Activated CD4-positive, alpha-beta memory T cell treated with anti-CD3 and anti-CD28 coated beads, Interleukin-2, amount 10 ng/mL, durations not matched to agents 7 days and 5 days (primary cell): ENCODE measurements at places on chromosomes 16 and 17.

DNA sequence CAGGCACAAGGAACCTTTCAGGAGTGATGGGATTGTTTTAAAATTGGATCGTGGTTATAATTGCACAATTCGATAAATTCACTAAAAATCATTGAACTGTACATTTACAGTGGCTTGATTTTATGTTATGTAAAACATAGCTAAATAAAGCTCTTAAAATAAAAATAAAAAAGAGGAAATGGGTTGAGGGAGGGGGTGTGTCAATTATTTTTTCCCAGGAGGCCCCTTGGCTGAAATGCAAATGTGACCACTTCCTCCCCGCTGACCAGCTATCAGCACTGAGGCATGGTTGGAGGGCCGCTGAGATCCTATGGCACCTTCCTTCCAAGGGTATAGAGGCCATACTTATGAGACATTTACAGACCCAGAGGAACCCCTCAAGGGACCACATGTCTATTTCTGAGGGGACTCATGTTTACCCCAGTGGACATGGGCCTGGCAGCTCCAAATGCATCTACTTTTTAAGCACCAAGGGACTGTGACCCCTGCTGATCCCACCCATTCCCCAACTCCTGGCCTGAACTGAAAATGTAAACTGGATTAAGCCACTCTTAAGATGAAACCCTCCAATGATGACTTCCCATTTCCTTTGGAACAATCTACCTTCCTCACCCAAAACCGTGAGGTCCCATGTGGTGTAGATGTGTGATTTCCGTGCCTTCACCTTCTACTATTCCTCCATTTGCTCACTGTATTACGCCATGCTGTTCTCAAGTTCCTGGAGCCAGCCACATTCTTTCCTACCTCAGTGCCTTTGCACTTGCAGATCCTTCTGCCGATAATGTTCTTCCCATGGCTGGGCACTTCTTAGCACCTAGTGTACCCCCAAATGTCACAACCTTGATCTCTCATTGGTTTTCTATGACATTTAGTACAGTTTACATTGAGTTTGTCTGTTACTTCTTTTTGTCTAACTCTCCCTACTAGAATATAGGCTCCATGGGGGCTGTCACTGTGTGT is 2.8 kb upstream of the IL21R start:
- no peak for DNase-seq

DNA sequence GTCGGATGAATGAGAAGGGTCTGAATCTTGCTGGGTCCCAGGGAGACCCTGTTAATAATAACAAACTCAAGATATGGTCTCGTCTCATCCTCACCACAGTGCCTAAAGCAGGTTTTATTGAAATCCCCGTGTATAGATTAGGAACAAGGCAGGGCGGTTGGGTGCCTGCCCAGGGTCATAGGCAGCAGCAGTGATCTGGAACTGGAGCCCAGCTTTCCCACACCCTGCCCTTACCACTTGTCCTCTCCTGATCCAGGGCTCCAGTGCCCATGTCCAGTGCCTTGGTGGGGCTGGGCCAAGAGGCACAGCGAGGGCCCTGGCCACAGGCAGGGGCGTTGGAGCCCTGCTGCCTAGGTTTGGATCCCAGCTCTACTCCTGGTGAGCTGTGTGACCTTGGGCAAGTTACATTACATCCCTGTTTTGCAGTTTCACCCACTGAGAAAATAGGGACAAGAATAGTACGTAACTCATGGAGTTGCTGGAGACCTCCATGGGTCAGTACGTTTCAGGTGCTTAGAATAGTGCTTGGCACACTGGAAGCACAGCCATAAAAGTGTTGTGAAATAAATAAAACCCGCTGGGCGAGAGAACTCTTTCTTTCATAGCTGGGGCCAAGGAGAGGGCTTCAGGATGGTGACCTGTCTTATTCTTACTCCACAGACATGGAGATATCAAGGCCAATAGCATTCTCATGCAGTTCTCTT is 13.9 kb downstream of the SOCS3 start:
- no peak for DNase-seq

DNA sequence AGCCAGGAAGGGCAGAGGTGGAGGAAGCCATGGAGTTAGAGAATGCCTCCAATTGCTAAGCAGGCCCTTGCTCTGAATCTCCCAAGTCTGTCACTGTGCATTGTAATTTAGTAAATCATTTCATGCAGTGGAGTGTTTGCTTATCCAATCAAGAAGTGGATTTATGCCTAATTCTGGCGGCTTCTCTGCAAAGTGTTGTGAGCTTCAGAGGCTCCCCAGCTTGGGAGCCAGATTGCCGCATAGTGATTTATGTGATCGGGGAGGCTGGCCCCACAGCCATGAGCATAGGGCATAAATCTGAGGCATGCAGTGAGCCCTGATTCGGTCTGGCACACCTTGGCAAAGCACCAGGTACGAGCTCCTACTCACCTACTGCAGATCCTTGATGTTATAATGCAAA is 520.8 kb downstream of the HS3ST4 start:
- DNase-seq = no peak

DNA sequence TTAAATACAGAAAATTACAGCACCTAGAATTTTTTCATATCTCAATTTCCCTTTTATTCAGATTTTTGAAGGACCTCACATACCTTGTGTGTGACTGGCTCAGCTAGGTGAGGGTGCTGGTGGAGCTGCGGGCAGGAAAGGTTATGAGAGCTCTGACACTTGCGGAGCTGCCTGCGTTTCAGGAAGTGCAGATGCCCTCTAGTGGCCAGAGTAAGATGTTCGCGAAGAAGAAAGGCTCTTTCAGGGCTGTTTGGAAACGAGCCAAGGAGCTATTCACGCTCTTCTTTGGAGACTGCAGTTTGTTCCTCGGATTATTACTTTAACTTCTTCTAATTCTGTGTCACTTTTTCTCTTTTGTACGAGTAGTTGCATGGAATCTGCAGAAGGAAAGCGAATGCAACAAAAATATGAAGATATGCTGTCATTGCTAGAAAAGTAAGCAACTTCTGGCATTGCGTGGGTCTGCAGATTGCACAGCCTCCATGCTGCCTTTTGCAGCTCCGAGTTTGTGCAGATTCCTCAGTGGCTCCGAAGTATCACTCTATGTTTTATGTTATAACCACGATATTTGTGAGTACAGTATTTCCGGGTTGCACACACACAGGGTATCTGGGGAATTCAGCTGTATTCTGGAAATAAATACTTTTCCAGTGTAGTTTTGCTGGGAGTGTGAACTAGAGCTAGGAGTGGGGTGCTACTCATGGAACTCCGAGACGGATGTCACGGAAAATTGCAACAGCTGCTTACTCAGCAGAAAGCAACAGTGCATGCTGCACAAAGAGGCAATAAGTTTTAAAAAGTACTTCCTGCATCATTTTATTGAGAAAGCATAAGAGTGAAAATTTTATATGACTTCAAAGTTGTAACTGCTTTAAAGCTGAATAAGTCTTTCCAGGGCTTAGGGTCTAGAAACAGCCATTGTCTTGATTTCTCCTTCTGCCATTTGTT is 46.3 kb downstream of the DNAH9 start:
- DNase-seq = peak; percentile 24

GRCh38 chr17:12118617-12119016 is 97.9 kb downstream of the MAP2K4 start:
- DNase-seq = no peak

DNA sequence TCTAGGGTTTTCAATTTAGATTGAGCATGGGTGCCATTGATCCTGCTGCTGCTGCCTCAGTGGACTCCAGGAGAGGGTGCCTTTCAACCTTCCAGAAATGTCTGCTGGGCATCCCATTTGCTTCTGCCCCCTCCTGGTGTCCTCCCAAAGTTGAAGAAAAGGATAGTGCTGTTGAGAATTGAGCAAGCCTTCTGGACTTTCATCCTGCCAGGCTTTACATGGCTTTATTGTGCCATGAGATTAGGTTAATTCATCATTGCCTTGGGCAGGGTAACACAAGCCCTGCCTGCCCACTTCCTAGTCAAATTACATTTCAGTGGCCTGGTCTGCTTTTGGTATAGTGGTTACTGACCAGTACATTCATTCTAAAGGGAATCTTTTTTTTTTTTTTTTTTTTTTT is 17.9 kb upstream of the TANGO6 start:
- DNase-seq = no peak

DNA sequence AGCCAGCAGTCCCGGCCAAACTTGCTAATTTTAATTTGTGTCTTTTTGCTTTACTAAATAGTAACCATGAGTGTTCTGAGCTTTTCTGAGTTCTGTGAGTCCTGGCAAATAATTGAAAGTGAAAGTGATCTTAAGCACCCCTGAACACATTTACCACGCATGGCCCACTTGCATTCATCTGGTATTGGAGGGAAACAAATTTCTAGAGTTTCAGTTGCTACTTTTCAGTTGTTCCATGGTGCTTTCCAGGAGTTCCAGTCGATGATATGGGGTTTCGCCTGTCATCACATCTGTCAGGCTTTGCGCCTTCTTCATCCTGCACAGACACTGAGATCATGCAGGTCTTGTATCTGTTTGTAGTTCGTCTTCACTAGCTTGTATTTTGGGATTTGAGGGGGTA is 44.1 kb downstream of the CRLF3 start:
- DNase-seq = no peak

DNA sequence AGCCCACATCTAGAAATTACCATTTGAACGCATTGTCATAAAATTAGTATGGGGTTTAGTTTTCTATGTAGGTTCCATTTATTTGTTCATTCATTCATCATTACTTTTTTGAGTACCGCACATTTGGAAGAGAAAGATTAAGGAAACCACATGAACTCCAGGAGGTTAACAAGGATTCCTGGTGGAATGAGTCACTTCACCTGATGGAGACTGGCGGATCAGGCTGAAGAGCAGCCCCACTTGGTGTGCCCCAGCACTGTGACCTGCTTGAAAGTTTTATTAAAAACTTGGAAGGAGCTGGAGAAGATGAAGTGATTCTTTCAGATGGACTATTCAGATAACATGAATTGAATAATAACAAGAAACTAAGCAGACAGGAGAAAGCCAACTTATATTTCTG is 293.6 kb upstream of the CDH11 start:
- no peak for DNase-seq

DNA sequence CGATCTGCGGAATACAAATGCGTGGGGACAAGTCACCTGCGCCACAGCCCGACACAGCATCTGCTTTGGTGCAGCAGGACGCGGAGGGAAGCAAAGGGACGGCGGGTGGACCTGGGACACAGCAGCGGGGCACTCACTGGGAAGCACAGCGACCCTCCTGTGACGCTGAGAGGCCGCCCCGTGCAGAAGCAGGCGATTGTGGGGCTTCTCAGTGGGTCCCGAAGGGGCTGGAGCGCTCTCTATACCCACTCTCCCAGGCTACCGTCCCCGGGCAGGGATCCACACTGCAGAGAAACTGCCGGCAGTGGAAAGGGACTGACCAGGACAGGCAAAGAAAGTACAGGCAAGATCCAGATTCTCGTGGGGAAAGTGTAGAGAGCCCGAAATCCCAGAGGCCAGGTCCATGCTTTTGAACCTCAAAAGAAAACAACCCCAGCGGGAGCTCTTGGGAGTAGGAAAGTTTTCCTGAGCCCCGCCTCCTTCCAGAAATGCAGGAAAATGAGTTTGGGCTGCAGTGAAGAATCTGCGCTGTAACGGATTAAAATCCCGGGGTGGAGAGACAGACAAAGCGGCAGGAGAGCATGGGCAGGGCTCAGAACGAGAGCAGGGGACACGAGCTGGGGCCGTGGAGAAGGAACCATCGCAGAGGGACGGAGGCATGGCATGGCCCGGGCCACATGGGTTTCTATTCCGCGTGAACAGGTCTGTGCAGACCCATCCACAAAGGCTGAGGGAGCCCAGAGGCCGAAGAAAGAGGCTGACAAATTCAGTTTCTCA is 12.7 kb downstream of the COX4I1 start:
- DNase-seq = no peak

DNA sequence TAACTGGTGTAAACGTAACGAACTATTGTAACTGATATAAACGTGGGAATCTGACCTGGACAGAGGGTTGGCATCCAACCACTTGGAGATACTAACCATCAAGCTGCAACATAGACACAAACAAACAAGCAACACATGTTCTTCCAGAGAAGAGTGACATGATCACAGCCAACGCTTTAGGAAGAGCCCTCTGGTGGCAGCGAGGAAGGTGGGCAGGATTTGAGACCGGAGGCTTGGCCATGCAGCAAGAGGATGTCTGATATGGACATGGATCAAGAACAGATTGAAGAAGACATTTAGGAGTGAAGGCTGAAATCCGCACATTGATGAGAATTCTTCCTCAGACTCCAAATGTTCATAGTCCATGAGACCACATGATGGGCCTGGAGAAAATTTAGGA is 40.3 kb upstream of the TNRC6A start:
- DNase-seq = no peak

DNA sequence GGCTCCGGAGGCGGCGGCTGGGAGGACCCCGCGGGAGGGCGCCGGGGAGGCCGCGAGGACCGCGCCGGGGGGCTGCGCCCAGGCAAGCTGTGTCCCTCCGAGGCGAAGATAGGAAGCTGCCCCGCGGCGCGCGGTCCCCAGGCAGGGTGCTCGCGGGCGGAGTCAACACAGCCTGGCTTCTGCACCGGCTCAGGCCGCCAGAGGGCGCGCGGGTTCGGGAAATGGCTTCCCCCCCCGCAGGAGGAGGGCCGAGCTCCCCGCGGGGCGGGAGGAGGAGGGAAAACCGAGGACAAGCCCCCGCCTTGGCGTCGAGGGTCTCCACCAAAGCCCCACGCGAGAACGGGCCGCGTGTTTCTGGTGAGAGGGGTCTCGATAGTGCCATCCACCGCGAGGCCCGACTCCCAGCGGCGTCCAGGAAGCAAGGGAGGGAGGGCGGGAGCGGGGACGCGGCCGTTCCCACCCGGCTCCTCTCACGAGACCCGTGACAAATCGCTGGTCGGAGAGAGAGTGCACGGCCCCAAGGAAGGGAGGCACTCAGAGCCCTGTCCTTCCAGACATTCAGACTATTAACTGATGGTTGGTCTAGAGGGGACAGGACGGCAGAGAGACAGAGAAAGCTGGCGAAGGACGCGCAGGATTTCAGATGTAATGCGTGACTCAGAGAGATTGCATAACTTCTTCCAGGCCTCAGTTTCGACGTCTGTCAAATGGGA is 64.4 kb upstream of the DNAJA2 start:
- peak; percentile 90 for DNase-seq

GRCh38 chr16:31190818-31191444 is 11.0 kb downstream of the FUS start:
- DNase-seq = no peak
